ENCODE measurements at places on chromosomes 6 and 20.

DNA sequence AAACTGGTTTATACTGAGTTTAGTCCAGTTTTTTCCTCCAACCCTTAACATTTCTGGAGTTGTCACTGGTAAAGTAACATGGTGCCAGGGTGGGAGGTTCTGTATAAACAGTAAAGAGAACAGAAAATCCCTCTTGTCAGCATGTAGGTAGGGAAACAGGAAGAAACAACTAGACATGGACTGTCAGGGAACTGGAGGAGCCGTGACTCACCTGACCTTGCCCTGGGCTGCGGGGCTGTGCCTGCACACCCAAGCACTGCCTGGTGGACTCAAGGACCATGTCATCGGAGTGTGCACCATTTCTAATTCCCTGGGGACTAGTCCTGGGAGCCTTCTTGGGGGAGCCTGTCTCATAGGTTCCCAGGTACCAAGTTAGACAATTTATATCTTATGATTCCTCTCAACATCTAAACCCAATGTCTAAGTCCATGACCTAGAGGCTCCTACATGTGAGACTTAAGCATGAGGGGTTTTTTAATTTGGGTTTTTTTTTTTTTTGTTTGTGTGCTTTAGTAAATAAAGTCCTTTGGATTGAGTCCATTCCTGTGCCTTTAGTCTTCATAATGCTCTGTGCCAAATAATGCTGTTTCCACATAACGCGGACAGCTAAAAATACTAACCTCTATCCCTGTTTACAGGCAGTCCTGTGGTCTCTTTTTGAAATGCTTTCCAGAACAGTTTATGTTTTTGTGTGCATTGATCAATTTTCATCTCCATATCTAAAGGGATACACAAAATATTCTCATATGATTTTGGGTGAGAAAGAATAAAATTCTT, 136.9 kb upstream of the SUPT3H start:
- DNase-seq: no peak

DNA sequence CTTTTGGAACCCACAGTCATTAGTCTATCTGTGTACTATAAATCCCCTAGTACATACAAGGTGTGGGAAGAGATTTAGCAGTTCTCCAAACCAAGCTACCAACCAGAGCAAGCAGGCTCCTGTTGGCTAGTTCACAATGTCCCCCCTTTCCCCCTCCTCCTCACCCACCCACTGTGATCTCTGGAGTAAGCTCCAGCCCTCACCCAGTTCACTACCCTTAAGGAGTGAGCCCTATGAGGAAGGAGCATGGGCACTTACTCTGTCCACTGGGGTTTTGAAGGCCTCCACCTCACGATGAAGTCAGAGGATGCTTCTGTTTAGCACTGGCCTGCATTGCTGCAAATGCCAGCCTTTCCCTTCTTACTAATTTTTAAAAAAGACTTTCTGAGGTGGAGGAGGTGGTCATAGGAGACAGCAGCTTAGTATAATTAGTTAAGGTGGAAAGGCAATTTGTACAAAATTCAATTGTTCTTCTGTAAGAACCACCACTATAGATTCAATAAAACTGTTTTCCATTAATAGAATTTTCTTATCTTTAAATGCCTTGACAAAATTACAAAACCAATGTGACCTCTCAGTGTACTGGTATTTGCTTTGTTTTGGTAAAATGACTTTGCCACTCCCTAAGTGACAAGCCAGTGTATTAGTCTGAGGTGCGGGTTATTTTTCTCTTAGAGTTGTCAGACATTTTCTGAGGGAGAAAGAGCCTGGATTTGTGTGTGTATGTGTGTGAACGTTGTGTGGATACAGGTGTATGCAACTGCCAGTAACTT, 86.2 kb downstream of the TULP4 start:
- DNase-seq: no peak

DNA sequence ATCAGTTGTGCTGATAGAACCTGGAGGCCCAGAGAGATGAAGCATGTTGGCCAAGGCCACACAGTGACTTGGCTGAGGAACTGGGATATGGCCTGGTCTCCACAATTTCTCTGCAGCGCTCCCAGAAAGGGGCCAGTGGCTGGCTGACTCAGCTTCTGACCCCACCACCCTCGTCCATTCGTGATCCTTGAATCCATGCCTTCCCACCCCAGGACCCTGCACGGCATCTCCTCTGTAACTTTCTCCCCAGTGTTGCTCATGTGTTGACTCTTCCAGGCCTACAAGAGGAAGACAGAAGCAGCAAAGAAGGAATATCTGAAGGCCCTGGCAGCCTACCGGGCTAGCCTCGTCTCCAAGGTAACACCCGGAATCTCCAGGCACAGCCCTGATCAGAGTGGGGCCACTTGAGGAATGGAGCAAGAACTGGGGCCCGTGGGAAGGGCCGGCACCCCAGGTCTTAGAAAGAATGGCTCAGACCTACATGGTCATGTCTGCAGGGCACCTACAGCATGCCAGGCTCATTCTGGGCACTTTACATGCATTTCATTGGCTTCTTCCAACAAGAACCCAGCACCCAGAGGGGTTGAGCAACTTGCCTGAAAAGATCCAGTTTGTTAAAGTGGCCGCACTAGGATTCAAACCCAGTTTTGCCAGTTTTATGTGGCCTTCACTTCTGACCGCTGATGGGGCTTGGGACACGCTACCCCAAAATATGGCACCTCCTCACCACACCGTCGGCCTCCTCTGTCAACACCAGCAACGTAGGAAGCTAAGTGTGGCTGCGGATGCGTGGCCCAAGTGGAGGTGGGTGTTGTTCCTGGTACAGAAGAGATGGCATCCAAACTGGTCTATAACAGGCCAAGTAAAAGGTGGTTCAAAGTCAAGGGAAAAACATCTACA, 122.2 kb downstream of the JPH2 start:
- no peak for DNase-seq

GRCh38 chr20:60062431-60063047, 104.3 kb downstream of the CDH26 start:
- DNase-seq: no peak

GRCh38 chr6:4108561-4109093, 26.7 kb downstream of the ECI2 start:
- no peak for DNase-seq

- no peak for DNase-seq
Observed at GRCh38 chr6:42028234-42029061, 21.9 kb upstream of the TAF8 start.

- DNase-seq: no peak
Observed at GRCh38 chr6:18564775-18565174, 177.6 kb downstream of the RNF144B start.

DNA sequence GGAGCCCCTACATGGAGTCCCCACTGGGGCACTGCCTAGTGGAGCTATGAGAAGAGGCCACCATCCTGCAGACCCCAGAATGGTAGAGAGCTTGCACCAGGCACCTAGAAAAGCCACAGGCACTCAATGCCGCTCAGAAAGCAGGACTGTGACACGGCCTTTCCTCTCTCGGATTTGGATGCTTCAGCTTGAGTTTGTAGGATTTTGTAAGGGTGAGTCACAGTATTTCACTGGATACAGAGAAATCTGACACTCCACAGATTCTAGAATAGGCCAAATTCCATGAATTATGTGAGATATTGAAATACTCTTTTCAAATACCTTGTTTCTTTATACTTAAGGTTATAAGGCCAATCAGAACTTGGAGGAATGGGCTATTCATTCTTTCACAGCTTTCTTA, 424.5 kb downstream of the HTR1B start:
- no peak for DNase-seq

GRCh38 chr6:133753756-133754155, 135.2 kb upstream of the TCF21 start:
- no peak for DNase-seq

DNA sequence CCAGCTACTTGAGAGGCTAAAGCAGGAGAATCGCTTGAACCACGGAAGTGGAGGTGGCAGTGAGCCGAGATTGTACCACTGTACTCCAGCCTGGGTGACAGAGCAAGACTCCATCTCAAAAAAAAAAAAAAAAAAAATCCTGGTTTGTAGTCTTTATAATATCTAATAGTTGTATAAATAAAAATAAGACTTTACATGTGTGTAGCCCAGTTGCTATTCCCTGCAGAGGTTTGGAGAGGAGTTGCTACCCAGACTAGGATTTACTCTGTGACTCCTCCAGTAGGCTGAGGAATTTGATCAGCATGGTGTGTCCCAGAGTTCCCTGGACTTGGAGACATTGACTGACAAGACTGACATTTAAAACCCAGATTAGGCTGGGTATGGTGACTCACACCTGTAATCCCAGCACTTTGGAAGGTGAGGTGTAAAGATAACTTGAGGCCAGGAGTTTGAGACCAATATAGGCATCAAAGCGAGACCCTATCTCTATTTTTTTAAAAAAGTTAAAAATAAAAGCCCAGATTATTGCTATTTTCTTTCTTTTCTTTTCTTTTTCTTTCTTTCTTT, 10.2 kb downstream of the CHMP4B start:
- DNase-seq: no peak

DNA sequence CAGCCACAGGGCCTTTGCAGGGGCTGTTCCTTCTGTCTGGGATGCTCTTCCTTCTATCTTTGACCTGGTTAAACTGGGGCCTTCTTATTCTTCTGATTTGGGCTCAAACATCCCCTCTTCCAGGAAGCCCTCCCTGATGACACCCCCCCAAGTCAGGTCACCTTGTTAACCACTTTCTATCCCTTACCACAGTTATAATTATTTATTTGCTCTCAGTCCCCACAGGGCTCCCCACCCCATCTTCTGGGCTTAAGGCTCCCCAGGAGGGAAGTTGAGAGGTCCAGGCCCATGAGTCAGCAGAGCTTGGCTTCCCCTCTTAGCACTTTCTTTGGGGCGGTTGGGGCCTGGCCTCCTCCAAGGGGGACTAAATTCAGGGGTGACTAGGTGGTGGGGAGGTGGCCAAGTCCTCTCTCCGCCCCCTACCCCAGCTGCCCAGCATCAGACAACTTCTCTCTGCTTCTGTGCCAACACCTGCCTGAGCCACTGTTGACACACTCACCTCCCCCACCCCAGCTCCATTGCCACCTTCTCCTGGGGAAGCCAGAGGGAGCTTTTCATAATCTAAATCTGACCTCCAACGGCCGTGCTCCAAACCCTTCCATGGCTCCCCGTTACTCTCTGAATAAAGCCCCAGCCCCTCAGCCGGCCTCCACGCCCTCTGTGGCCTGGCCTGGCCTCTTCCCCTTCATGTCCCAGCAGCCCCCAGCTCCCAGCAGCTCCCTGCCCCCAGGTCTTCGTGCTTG, 70.0 kb downstream of the CEBPB start:
- DNase-seq: no peak

- DNase-seq: no peak
Observed at GRCh38 chr20:3156811-3157619, 2.6 kb downstream of the FASTKD5 start.

DNA sequence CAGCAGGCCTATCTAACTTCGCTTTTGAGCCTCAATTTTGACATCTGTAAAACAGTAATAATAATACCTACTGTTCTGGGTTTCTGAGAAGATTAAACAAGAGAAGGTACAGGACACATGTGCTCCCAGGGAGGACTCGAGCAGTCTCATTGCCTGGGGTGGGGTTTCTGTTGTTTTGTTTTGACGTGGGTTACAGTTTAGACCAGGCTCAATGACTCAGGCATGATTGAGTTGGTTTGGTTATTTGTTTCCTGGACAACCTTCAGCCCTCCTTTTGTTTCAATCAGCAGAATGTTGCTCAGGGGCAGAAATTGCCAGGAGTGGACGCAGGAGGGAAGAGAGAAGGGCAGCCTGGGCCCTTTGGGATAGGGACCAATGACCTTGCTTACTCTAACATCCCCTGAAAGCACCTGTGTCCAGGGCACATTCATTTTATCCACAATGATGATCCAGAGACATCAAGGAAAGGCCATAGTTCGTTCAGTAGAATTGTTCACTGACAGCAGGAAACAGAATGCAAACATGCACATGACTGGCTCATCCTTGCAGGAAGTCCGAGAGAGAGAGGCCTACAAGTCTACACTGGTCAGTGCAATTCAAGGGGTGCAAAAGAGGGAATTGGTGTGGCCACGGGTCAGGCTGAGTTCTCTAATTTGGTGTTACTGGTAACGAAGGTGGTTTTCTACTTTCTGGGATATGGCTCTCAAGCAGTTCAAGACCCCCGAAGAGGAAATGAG, 74.5 kb upstream of the MRPS10 start:
- no peak for DNase-seq

DNA sequence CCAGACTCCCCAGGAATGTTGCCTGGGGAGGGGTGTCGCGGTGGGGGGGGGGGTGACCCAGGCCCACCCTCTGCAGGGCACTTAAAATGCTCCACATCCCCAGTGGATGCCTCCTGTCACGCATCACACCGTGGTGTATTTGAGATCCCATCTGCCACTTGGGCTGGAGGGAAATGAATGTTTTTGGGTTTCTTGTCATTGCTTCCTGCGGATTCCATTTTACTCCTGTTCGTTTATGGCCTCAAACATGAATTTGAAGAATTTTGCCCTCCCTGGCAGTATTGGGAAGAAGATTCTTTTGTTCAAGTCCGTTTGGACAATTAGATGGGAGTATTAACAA, 544 bp upstream of the KHDC1 start:
- DNase-seq: no peak

- DNase-seq: no peak
Observed at GRCh38 chr6:7249391-7249790, 63.6 kb downstream of the SSR1 start.

DNA sequence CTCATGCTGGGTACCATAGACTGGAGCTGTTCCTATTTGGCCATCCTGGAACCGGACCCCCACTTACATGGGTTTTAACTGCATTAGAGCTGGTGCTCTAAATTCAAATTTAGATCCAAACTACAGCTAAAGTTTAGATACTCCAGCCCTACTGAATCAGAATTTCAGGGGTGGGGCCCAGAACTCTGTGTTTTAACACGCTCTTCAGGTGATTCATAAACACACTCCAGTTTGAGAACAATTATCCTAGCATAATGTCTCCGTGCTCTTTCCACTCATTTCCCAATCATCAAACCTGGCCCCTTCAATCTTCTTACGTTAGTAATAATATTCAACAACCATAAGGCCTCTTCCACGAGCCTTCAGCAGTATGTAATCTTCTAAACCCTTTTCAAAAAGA, 15.3 kb downstream of the TRPC4AP start:
- DNase-seq: no peak

- no peak for DNase-seq
Observed at GRCh38 chr6:5457041-5457440, 195.7 kb downstream of the FARS2 start.

- peak; percentile 50 for DNase-seq
Observed at GRCh38 chr6:32415521-32416019, 8.6 kb upstream of the BTNL2 start.

- no peak for DNase-seq
Observed at GRCh38 chr20:57003012-57003411, 263.4 kb downstream of the BMP7 start.

GRCh38 chr6:46556053-46556452, 64.8 kb upstream of the RCAN2 start:
- DNase-seq: no peak

- DNase-seq: no peak
Observed at GRCh38 chr20:19277381-19277780, 64.9 kb downstream of the SLC24A3 start.

- no peak for DNase-seq
Observed at GRCh38 chr6:84882768-84883766, 118.7 kb upstream of the TBX18 start.
